ENCODE measurements at places on chromosomes 11 and 22.

GRCh38 chr11:133516845-133517244 is 15.5 kb downstream of the OPCML start:
- no peak for DNase-seq

DNA sequence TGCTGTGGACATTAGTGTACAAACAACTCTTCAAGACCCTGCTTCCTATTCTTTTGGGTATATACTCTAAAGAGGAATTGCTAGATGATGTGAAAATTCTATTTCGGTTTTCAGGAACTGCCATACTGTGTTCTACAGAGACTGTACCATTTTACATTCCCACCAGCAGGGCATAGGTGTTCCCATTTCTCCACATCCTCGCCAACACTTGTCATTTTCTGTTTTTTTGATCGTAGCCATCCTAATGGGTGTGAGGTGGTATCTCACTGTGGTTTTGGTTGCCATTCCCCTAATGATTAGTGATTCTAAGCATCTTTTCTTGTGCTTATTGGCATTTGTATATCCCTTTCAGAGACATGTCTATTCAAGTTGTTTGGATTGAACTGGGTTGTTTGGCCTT is 29.8 kb upstream of the GRK3 start:
- DNase-seq = no peak

GRCh38 chr11:35800970-35801953 is 138.7 kb downstream of the TRIM44 start:
- no peak for DNase-seq

DNA sequence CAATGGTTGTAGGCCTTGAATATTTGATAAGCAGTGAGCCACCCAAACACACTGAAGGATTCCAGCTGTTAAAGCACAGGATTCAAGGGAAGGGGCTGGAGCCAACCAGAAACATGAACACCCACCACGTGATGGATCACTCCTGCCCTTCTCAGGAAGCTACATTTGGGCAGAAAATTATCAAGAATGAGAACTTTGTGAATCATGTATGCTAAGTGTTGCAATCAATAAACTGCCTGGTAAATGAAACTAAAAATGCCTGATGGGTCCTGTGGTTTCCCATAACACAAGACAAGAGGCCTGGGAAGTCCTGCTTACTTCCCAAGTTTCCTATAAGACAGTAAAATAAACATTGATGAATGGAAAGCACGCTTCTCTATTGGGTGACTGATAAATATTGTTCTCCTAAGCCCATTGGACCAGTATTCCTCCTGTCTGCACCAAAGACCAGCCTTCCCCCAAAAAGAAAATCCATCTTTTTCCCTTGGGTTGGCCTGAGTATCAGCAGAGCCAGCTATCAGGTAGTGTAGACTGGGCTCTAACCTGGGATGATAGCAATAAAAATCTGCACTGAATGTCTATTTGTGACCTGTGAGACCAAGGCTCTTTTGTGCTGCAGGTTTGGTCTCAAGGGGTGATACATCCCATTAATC is 98.4 kb downstream of the CCDC83 start:
- no peak for DNase-seq

GRCh38 chr11:45662665-45663485 is 2.5 kb downstream of the CHST1 start:
- DNase-seq = peak; percentile 21

DNA sequence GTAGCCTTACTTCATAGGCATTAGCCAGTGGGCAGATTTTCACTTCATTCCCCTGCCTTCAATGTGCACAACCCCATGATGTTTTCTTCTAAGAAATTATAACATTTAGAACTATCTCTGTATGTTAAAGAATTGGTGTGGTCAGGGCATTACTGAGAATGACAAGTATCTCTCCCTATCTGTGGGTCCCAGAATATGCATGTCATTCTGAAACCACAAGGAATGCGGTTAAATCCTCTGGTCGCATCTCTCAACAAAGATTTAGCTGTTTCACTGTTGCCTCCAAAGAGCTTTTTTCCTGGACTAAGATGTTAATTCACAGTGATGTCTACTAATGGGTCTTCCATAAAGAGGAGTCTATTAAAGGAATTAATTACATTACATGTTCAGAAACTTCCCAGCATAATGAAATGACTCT is 62.7 kb downstream of the LIF start:
- DNase-seq = peak; percentile 87

DNA sequence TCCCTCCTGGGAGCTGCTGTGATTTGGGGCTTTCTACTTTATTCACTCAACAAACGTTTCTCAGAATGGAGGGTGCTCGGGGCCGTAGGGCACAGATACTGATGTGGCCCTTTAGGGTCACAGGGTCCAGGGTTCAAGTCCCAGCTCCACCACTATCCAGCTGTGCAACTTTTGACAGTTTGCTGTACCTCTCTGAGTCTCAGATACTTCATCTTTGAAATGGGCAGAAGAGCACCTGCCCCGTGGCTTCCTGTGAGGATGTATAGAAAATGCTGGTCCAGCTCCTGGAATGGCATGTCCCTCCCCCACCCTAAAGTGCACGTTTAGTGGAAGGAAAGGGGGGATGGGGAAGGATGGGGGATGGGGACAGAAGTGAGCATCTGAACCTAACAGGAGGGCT is 21.9 kb upstream of the PRR5 start:
- DNase-seq = no peak

GRCh38 chr11:11347592-11347991 is 5.5 kb downstream of the CSNK2A3 start:
- DNase-seq = no peak

DNA sequence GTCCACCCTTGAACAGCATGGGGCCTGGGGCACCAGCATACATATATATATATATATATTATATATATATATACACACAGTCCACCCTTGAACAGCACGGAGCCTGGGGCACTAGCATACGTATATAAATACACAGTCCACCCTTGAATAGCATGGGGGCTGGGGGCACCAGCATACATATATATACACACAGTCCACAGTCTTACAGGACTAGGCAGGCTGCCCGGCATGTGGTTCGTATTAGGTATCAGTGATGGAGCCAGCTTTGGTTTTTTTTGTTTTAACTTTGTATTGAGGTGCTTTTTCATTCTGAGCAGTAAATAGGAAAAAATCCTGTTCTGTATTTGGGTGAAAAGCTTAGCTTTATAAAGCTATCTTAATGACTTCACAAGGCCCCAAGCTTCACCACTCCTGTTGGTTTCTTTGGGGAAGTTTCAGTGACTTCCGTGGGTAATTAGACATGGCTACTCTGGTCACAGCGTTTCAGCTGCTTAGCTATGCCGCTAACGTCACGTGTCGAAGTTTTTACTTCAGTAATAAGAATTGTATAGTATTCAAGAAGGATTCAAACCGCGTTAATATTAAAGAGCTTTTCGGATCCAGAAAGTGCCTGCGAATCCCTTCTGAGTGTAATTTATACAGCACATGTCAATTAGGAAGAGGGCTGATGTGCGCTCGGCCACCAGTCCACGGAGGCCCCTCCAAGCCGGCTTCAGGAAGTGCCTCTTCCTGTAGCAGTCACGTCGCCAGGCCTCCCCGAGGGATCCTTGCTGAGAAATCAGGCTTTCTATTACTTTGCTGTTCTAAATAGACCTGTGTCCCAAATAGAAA is 179.7 kb downstream of the TBC1D22A start:
- DNase-seq = no peak

DNA sequence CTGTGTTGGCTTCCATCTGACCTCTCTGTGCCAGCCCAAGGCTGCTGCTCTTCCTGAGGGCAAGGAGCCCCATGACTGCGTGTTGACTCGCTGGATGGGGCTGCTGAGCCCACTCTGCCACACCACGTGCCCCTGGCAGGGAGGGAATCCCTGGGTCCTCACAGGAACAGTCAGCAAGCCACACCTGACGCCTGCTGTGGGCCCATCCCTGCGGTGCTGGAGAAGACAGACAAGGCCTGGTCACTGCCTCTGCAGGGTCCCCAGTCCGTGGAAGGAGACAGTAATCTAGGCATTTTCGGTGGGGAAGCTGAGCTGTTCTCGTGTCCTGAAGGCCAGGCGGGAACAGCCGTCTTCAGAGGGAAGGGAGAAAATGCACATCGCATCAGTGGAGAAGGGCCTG is 10.6 kb upstream of the PPP6R3 start:
- DNase-seq = no peak

DNA sequence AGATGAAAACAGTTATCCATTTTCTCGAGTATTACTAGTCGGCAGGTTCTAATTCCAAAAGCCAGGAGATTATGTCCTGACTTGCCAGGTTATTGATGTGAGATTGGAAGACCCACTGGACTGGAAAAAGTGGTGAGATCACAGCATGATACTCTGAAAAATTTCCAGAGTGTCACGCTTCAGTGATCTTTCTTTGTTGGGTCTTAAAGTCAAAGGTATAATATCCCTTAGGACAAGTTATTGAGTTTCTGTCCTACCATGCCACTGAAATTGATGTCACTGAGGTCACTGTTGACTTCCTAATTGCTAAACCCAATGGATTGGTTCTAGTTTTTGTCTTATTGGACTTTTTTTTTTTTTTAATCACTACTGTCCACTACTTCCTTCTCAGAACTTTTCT is 104.5 kb upstream of the GRAMD1B start:
- no peak for DNase-seq
